ENCODE measurements at places on chromosomes 4 and X.
A peak's percentile ranks its signal among the peaks of the same experiment; 100 is the strongest.

DNA sequence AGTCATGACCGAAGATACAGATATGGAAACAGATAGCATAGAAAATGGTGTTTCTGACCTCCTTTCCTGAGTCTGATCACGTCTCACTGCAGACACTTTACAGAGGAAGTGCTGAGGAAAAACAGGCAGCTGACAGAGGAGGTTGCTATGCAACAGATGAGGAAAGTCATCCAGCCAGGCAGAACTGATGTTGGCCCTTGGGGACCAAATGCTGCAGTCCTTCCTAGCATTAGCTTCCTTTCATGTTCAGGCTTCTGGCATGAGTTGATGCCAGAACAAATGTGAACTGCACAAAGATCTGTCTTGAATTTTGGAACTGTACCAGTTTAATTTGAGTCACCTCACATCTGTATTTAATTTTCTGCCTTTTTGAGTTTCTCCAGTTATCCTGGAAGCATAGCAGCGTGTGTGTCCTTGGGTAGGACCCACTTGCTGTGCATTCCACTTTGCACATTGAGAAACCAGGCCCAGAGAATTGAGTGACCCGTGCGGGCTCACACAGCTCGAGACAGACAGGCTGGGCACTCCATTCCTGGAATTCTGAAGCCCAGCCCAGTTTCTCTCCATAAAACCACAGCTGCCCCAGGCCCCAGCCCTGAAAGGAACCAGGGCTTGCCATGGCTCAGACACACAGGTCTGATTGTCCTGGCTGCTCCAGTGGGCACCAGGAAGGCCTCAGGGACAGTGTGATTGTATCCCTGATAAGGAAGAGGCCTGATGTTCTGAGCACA, 1.4 kb upstream of the MAGED1 start:
- no peak for DNase-seq

DNA sequence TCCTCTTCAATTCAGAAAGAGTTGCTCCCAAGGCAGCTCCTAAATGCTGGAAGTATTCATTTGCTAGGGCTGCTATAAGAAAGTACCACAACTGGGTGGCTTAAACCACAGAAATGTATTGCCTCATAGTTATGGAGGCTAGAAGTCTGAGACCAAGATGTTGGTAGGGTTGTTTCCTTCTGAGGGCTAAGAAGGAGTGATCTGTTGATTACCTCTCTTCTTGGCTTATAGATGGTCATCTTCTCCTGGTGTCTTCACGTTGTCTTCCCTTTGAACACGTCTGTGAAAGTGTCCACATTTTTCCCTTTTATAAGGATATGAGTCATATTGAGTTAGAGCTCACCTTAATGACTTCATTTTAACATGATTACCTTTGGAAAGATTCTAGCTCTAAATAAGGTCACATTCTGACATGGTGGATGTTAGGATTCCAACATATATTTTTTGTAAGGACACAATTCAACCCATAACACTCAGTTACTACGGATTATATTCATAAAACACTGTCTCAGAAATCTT, 266.3 kb downstream of the SPATA18 start:
- DNase-seq: no peak

GRCh38 chr4:72016011-72016410, 15.8 kb upstream of the NPFFR2 start:
- no peak for DNase-seq

GRCh38 chrX:72046447-72046846, 85.3 kb downstream of the RTL5 start:
- DNase-seq: no peak

DNA sequence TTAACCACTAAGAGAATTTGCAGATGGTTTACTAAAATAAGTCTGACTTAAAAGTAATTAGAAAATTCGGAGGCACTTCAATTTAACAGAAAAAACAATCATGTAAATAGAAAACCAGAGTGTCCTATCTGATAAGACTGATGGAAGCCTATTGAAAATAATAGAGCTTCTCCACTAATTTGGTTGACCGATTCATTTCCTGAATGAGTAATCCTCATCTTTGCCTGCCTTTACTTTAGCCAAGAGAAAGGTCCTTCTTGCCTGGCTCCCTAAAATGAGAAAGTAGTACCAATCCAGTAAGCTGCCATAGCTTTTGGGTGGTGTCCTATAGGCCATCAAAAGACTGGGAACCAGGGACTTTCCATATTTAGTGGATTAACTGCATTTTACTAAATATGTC, 48.4 kb downstream of the KCNIP4 start:
- no peak for DNase-seq

- DNase-seq: no peak
These were observed 70.1 kb upstream of the ENPP6 start for GRCh38 chr4:184287697-184288255.

GRCh38 chr4:98568941-98569663, 89.3 kb downstream of the TSPAN5 start:
- no peak for DNase-seq

GRCh38 chr4:6695660-6696610, 2.3 kb downstream of the S100P start:
- peak; percentile 56 for DNase-seq

GRCh38 chrX:7164174-7164573, 16.2 kb upstream of the PUDP start:
- no peak for DNase-seq

DNA sequence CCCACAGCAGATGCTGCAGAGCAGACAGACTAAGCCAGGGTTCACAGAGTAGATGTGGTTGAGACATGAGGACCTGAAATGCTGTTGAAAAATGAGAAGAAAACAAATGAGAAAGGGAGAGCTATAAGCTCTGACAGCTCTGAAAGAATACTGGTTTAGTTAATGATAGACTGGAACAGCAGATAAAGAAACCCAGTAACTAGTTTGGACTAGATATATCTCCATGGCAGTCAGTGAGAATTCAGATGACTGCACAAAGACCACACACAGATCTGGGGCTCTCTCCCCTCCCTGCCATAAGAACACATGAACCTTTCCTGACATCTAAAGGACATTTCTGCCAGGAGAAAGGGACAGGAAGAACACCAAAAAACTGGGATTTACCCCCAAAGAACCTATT, 8.2 kb downstream of the NAA11 start:
- no peak for DNase-seq

DNA sequence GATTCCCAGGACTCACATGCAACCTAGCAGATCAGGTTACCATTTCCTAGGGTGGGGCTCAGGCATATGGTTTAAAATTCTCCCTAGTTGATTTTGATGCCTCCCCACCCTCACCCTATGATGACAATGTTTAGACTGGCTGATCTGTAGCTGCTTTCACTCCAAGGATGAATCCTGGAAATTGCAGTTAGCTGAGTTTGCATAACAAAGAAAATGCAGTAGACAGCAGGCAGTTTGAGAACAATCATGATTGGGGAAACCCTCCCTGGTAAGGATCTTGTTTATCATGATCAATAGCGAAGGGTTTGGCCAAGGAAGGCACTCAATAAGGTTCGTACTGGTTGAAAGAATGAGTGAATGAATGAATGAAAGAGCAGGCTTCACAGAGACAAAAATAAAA, 2.1 kb downstream of the ZNF518B start:
- no peak for DNase-seq

DNA sequence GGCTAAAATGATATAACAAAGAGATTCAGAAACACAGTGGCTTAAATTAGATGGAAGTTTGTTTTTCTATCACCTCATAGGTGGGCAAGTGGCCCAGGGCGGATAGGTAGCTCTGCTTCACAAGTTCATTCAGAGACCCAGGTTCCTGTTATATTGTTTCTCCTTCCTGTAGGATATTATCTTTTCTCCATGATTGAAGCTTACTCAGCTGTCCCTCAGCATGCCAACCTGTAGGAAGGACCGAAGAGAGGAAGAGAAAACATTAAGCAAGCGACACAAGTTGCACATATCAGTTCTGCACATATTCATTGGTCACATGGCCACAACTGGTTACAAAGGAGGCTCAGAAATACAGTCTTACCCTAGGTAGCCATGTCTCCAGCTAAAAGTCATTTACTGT, 6.9 kb downstream of the KLHL5 start:
- no peak for DNase-seq

DNA sequence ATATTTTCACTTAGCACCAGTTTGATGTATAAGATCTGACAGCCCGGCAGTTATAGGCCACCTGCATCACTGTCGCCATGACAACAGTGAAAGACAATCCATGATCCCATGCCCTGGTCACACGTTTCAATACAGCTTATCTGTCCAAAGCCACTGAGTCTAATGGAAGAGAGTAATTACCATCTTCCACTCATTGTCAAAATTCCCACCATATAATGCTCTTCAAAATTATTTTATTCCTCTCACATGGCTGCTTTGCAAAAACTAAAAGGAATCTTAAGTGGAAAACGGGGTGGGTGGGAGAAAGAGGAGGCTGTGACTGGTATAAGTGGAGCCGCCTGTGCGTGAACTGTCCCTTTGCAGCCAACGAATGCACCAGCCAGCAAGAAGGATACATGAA, 44.2 kb downstream of the MAML3 start:
- no peak for DNase-seq

GRCh38 chr4:168076989-168077725, 15.2 kb upstream of the ANXA10 start:
- no peak for DNase-seq

DNA sequence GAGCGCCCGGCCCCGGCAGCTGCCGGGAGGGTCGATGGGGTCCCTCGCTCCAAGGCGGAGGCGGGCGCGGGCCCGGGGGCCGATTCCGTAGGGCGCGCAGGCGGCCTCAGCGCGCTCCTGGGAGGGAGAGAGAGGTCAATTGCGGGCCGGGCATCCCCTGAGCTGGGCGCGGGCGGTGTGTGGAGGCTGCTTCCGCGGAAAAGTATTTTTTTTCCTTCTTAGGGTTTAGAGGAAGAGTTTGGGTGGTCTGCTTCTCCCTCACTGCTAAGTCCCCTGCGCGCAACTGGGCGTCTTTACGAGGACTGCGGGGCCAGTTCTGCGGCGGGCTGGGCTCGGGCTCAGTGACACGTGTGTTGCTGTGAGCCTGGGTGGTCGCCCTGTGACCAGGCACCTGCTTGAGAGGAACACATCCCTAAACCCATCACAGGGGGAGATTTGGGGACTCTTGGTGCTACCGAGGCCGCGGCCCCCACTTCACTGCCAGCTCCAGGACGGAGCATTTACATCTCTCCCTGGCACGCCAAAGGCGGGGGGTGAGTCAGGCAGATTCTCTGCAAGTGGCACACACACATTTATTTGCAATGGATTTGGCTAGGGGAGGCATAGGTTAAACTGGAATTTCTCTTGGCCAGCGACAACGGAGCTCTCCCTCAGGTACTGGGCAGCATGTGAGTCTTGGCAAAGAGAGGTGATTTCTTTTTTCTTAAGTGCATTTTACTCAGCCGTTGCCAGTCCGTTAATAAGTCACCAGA, 151.2 kb upstream of the SLC4A4 start:
- DNase-seq: no peak

- no peak for DNase-seq
These were observed 35.8 kb upstream of the TADA2B start for GRCh38 chr4:7007142-7007907.

DNA sequence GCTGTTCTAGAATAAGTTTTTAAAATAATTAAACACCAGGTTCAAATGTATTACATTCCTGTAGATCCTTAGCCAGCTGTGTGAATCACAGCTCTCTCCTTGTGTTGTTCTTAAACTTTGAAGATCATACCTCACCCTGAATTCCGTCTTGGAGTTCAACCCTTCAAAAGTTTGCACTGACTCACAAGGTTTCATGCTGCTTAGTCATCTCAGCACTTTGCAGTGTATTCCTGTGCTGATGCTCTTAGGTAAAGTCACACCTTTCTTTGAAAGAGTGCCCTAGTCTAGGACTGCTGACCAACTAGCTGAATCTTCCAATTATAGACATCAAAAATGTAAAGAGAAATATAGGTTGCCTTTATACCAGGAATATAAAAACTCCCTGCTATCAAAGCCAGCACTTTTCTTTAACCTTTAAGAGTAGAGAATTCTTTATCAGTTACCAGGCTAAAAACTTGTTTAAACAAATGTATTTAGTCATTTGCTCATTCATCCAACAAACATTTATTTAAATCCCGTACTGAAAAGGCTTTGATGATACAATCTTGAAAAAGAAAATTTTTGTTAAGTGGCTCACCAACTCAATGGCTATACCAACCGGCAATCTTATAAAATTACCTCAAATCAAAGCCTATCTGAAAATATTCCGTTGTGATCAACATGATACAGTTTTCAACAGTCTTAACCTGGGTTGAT, 169.7 kb downstream of the RAP1GDS1 start:
- DNase-seq: no peak

DNA sequence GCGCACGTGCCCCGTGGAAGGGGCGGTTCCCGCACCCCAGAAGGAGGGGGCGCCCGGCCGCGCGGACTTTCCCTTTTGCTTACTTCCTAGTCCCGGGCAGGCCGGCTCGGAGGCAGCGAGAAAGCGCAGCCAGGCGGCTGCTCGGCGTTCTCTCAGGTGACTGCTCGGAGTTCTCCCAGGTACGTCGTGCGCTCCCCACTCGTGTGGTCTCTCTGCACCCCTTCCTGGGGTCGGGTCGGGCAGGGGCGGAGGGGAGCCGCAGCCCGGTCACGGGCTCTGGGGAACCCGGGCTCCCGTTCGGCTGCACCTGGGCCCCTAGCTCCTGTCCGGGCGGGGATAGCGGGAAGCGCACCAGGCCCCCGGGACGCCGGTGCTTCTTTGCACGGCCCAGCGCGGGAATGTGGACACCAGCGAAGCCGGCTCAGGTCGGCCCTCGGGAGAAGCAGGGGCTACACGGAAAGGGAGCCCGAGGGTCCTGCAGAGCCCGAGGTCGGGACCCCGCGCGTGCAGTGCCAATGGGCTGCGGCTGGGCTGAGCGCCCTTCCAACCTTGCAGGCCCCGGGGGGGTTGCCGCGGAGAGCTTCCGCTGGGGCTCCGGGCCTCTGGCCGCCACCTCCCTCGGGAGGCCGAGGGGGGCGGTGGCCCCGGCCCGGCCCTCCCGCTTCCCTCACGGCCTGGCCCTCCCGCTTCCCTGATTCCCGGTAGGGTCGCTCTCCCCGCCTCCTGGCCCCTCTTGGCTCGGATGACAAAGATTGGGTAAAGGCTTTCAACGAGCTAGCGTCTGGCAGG, at the start of gene TLR2:
TLR2 (plus strand) TSS at position 99 of the 789 bp plus-strand sequence. CDS start 18,628 bp downstream, outside the sequence.
- DNase-seq: peak; percentile 40

DNA sequence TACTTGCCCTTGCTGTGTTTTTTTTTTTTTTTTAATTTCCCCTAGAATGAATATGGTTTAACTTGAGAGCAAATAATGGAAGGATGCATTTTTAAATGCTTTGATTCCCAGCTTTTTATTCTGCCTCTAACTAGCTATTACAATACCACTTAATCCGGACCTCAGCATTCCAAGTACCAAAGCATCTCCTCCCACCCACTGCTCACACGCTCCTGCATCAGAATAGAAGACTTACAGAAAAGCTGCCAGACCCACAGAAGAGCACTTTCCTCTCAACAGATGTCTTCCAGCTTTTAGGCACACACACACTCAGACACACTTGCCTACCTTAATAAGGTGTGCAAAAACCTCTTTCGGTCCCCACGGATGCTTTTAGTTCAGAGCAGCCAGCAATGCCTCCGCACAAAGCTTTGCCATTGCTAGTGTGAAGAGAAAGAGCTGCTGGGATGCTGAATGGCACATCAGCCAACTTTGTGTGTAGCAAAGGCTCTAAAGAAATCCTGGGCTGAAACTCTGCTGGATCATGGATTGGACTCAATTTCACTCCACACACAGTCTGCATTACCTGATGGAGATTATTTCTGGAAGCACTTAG, 1056.2 kb downstream of the DMD start:
- DNase-seq: no peak

Data from central memory CD8-positive, alpha-beta T cell (primary cell).